ENCODE measurements at places on chromosomes 2 and 18.
A peak's percentile ranks its signal among the peaks of the same experiment; 100 is the strongest.

DNA sequence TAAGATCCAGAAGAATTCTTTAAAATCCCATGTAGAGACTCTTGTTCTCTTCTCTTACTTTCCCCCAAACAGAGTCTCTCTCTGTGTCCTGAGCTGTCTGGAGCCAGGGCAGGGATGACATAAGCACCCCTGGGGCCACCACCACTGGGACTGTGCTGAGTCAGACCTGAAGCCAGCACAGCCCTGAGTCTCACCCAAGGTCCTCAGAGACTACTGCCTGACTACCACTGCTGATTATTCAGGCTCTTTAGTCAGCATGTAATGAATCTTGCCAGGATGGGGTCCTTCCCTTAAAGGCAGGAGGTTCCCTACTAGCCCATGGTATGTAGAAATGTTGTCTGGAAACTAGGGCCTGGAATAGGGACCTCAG lies 34.9 kb upstream of the DYNC1I2 start:
- no peak for DNase-seq

- no peak for DNase-seq
These were observed 425.8 kb upstream of the KCNH7 start for GRCh38 chr2:163264341-163264740.

DNA sequence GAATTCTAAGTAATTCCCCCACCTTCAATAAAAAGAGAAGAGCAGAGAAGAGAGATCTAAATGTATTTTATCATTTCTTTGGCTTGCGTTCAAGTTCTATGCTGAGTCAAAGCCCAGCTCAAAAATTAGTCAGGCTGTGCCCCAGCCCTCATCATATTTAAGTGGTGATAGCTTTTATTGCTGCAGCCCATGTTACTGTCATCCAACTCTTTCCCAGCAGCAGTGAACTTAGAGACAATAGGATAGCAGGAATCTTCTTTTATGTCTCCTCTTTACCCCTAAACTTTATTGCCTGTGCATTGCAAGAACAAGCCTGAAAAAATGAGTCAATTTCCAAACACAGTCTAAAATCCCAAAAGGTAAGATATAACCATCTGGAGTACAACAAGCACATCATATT lies 1599.3 kb upstream of the PIK3C3 start:
- DNase-seq = no peak

DNA sequence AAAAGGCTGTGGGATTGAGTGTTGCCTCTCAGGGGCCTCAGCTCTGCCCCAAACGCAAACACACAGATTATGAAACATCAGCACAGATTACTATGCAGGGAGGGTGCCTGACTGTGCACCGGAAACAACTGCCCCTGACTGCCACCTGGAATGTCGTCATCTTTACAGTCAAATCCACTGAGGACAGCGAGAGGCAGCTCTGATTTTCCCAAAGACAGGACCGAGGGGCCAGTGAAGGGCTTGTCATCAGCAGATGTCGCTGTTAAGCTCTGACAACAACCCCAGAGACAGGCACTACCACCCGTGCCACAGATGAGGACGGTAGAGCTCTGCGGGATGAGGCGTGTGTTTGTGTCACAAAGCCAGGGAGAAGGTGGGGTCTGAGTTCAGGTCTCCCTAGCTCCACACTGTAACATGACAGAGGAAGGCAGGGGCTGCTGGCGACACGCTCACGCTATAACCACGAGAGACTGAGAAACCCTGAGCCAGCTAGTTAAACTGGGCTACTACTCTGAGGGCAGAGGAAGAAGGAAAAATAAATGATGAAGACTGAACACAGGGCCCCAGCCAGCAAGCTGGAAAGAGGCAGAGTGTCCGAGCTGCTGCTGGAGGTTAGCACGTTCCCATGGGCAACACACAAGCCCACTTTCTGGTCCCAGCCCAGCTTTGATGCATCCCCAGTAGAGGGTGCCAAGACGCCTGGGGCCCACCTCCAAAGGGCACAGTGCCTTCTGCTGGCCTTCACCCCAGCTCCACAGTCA lies 47.0 kb downstream of the PARD6G start:
- no peak for DNase-seq

GRCh38 chr2:16773080-16773713 lies 107.6 kb upstream of the CYRIA start:
- DNase-seq = no peak

DNA sequence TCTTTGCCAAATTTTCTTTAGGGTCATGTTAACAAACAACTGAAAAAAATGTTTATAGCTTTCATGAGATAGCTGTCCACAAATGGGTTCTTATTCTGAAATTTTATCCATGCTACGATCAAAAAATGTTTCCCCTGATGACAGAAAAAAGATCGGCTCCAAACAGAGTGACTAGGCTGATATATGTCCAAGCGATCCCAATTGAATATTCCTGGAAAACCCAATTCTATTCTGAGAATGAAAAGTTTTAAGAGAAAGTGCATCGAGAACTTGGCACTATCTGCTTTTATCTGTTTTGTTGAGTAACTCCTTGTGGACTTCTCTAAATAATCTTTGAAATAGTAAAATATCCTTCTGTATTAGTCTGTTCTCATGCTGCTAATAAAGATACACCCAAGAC lies 19.1 kb downstream of the KCNE4 start:
- DNase-seq = no peak

DNA sequence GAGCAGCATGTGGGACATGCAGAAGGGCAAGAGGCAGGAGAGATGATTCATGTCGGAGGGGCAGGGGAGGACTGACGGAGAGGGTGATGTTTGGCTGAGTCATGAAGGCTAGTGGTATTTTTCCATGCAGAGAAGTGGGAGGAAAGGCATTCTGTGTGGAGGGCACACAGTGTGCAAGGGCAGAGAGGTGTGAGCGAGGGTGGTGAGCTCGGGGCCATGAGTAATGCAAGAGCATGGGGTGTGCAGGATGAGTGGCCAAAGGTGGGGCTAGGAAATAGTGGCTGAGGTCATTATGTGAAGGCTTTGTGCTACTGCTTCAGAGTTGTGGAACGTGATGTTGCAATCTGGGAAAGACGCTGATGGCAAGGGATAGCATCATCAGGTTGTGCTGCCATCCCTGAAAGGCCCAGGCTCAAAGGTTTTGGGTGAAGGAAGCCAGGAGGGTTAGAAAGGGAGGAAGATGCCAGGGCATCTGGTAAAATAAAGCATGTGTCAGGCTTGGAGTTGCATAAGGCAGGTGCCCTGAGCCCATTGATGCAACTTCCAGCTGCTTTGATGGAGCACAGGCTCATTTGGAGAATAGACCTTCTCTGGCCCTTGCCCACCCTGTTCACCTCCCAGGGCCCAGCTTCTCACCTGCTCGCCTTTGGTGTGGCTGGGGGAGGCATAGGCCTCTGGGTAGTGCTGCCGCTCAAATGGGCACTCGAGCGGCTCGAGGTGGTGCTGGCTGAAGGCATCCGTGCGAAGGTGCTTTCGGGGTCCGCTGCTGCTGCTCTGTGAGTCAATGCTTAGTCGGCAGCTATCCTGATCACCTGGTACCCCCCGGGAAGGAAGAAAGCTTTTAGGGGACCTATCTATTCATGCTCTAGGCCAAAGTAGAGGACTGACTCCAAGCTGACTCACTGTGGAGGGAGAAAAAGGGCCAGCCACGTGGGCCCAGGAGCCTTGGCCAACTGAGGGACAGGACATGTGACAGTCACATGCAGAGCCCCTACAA lies 37.5 kb downstream of the PAX8 start:
- DNase-seq = peak; percentile 57

- no peak for DNase-seq
These were observed 3.6 kb upstream of the ONECUT2 start for GRCh38 chr18:57431467-57432080.

DNA sequence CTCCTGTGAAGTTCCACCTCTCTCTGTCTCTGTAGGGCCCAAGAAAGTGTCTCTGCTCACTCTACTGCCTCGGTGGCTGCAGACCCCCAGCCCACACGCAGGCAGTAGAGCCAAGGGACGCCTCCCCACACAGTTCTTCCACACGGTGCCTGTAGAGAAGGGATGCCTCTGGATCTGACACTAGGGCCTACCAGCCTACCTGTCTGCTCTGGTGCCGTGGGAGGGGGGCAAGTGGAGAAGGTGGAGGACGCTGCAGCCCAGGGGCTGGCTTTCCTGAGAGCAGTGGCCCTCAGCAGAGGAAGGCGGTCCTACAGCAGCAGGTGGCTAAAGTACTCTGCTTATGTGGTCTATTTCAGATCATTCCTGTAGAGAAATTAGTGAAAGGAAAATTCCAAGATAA lies 9.0 kb upstream of the TMEM214 start:
- DNase-seq = no peak

DNA sequence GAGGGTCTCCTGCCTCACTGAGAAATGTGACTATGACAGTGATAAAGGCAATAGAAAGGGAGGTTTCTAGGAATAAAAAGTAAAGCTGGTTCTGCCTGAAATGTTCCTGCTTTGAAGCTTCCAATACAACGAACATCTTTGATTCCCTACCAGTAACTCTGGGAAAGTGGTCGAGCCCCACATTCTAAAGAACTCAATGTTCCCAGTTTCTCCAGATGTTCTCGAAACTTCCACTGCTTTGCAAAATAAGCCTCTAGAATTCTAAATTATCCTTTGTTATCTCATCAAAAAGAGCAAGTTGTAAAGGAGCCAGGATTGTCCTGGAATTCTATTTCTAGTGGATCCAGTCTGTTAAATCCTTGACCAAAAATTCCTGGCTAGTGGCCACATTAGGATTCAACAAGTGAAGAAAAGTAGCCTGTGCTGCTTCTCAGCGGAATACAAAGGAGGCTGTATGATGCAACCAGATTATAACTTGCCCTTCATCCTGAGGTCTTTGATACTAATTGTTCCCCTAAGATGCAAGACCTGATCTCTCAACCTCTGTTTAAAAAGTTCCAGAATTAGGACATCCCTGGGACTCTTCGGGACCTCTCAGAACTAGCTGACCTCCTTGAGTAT lies 8.4 kb downstream of the SCN7A start:
- DNase-seq = no peak

DNA sequence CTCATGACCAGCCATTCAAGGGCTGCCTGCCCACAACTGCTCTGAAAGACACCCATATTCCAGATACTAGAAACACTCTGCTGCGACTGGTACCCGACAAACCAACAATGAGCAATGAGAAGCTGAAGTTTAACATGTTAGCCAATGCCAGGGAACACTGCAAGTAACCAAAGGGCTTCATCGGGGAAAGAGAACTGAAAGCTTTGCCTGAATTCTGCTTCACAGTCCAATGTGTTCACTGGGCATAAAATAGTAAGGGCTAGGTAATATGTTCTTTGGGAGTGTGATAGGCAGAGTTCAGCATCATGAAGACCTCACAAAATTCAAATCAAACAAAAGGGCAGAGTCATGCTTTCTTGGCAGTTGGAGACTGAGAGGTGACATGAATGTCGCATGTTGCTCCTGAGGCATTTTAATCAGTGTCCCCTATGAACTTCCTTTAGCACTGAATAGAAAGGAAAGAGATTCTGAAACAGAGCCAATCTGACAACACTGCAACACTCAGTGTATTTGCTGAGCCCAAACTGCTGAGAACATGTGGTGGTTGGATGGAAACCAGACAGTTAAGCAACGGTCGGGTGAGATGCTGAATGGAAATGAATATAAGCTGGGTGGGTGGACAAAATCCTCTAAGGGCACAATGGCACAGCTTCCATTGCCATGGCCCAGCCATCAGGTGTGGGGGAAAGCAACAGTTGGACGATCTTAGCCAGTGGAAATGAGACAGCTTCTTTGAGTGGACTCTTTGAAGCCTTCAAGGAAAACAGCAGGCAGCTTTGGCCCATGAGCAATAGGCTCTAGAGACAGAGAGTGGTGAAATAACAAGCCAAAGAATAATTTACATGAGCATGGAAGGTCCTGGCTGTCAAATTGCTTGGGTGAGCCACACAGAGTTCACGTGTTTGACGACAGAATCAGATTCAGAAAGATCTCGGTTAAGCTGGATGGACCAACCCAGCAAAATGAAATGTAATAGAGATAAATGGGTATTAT lies 277.5 kb downstream of the AFF3 start:
- DNase-seq = no peak

DNA sequence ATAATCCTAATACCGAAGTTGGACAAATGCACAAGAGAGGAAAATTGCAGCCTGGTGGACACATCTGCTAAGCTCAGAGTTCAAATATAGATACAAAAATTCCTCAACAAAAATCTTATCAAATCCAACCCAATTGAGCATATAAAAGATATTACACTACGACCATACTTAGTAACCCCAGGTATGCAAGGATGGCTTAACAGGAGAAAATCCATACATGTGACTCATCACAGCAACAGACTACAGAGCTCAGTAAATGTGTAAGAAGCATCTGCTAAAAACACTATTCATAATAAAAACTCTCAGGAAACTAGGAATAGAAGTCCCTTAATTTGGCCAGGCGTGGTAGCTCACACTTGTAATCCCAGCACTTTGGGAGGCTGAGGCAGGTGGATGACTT lies 28.3 kb downstream of the HS6ST1 start:
- no peak for DNase-seq

DNA sequence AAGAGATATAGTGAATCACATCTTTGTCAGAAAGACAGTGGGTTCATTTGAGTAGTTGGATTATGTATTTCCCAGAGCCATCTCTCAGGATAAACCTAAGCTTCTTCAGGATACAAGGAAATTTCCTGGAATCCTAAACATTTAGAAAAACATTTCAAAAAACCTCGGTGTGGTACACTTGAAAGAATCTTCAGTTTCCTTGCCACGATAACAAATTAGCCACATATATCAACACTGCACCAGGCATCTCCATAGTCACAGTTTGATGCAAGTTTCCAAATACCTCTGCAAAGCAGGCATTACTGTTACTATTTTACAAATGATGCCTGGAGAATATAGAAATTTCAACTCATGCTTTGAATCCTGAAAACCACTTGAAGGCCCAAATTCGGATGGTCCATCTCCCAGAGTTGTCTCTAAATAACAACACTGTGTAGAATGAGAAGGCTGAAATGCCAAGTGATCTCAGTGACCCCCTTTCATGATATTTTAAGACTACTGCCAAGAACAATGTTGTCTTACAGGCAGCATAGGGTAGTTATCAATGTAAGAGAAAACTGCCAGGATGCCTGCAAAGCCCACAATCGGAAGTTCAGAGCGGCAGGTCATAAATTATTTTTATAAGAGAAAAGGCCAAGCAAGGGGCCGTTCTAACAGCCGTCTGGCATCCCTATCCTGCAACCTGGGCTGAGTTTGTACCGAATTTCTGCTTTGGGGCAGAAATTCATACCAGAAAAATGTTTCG lies 307.9 kb downstream of the TXNL1 start:
- no peak for DNase-seq

DNA sequence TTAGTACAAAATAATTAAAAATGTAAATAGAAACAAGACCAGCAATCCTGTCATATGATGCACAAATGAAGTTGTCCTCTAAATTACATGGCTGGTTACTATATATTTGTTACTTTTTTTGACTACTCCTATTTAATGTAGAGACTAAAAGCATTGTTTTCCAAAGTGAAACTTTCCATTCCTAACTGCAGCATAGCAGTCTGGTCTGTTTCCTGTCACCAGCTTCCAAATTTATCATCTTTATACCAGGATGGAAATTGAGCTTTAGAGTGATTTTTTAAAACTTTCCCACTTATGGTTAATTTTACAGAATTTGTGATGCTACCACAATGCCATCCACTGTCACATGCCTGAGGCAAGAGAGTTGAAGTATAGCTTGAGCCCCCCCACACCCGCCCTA lies 33.5 kb upstream of the RAB27B start:
- DNase-seq = no peak

DNA sequence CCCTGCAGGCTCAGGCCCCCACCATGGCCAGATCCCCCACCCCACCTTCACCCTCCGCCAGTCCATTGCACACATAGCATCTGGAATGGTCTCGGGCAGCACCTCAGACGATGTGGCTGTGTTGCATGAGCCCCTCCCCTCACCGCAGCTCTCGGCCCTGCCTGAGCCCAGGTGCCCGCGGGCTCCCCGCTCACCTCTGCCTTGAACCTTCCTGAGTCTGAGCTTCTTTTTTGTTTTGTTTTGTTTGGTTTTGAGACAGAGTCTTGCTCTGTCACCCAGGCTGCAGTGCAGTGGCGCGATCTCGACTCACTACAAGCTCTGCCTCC lies 20.1 kb downstream of the RRM2 start:
- DNase-seq = no peak
